ENCODE measurements at places on chromosomes 3 and 15.

- H3K27me3 ChIP-seq = no peaks in the 10 kb centered on the region
- no peak overlapping the region for H3K4me3 ChIP-seq
- H3K4me1 ChIP-seq = no peaks in the 10 kb centered on the region
- H3K27ac ChIP-seq = no peak overlapping the region
- H3K36me3 ChIP-seq = no peaks in the 10 kb centered on the region
These were observed 375.2 kb downstream of the LSAMP start for GRCh38 chr3:116070061-116070460.

DNA sequence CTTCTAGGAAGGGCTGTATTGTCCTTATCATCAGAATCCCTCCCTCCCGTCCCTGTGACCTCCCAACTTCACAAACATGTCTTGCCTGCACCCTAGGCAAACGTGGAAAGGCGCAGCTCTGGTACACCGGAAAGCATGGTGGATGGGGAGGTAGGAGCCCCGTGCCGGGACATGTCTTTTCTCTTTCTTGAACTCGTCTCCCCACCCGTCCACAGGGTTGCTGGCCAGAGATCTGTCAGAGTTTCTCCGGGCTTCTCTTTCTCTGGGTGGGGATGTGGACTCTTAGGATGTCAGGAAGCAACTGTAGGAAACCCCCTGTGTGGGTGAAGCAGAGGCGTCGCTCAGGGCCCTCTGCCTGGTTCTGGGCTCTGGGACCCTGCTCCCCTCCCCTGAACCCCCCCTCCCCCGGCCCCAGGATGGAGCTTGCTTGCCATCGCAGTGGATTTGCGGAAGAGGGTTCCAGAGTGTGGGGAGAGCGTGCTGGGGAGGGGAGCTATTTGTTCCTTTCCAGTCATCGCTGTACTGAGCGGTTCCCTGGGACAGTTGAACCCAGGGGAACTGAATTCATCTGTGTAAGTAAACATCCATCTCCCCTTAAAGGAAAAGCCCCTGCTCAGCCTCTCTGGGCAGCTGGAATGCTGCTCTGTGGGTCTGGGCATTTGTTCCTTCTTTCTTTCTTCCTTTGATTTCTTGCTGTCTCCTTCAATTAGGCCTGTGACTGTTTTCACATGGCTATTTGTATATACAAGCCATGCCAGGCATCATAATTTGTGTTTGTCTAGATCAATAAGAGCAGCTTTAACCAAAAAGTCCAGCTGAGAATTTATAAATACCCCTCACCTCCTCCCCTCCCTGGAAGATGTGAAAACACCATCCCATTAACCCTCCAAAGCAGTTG is 72.8 kb downstream of the SMAD3 start:
- no peaks in the 10 kb centered on the region for H3K27me3 ChIP-seq
- H3K4me3 ChIP-seq = no peak overlapping the region
- H3K27ac ChIP-seq = no peak overlapping the region
- peaks cover 51% of the 10 kb centered on the region for H3K4me1 ChIP-seq
- DNase-seq = no peak

DNA sequence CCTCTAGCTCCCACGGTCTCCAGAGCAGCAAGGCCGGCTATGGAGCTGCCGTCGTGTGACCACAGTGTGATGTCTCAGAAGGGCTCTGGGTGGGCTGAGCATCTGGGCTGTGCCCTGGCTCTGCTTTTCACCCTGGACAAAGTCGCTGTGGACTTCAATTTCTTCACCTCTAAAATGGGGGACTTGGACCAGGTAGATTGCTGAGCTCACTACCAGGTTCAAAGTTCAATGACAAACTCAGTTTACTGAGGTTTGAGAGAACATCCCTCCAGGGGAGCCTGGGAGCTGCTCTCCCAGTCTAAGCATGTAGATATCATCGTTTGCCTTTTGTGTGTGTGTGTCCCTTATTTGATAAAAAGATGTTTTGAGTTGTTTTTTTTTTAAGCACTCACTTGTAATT is 25.1 kb downstream of the RLBP1 start:
- peaks cover 62% of the 10 kb centered on the region for H3K36me3 ChIP-seq
- no peaks in the 10 kb centered on the region for H3K4me1 ChIP-seq
- H3K4me3 ChIP-seq = no peak overlapping the region
- no peaks in the 10 kb centered on the region for H3K27me3 ChIP-seq
- no peak for DNase-seq

DNA sequence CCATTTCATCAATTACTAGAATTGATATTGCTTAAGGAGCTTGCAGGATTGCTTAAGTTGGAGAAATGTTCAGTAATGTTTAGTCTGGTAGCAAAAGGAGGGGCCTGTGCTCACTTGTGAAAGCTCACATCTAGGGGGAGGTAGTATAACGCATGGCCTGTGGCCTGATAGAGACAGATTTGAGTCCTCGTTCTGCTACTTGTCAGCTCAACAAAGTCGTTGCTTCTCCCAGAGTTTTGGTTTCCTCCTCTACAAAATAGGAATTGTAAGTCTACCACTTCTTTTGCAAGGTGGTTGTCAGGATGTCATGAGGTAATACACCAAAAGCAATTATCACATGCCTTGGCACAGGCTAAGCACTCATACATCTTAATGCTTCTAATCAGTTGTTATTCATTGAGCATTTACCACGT is 1.3 kb downstream of the ST3GAL6 start:
- no peak for DNase-seq
- no peak overlapping the region for H3K4me3 ChIP-seq
- H3K36me3 ChIP-seq = no peaks in the 10 kb centered on the region

DNA sequence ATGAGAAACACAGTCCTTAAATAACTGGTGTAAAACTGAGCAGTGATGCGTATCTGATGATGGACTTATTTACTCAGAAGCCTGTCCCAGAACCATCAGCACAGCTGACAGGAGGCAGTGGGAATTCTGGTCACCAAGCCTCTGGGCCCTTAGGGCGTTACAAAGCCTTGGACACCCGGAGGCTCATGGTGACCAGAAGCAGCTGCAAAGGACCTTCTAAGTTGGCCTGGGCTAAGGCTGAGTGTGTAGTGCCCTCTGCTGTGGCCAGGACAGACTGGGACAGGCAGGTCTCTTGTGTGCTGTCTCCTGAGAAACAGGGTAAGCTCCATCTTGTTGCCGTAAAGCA is 168.9 kb downstream of the ATP10A start:
- H3K4me1 ChIP-seq = no peaks in the 10 kb centered on the region
- no peak for DNase-seq
- H3K4me3 ChIP-seq = no peak overlapping the region
- no peak overlapping the region for H3K27ac ChIP-seq
- no peaks in the 10 kb centered on the region for H3K27me3 ChIP-seq

GRCh38 chr15:85477730-85478129 is 97.3 kb downstream of the AKAP13 start:
- H3K27ac ChIP-seq = no peak overlapping the region
- H3K4me3 ChIP-seq = no peak overlapping the region
- H3K36me3 ChIP-seq = no peaks in the 10 kb centered on the region

DNA sequence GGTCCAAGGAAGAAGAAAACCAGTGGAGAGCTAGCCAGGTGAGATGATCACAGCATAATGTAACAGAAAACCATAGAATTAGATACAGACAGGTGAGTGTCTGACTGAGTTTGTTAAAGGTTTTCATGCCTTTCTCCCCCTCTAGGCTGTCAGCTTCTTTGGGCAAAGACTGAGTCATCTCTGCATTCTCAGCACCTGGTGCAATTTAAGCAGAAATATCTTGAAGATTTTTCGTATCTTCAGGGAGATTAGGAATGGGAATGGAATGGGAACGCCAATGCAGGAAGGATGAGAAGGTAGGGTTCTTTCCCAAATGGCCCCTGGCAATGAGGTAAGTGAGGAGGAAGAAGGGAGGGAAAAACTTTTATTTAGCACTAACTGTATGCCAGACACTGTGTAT is 122.0 kb upstream of the SLC7A14 start:
- H3K27ac ChIP-seq = no peak overlapping the region
- H3K4me1 ChIP-seq = no peaks in the 10 kb centered on the region
- DNase-seq = no peak

DNA sequence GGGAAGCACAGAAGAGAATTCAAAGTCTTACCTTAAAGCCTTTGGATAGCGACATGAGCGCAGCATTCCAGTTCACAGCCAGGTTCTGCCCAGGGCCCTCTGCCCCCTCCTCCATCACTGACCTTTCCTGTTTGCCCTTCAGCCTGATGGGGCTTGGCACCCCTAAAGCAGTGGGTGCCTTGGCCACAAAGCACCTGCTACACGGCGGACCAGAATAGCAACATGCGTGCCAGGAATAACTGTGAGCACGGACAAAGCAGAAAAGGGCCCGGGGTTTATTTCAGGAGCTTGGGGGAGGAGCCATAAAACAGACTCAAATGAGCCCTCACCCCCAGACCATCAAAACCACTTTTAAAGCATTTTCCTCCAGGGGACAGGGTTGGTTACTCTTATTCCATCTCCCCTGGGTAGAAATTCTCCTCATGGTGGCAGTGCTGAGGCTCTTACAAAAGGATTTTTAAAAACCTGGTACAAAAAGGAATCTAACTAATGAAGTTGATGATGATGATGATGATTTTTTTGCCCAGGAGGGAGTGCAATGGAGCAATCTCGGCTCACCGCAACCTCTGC is 135.4 kb downstream of the KLF13 start:
- no peak for DNase-seq
- peaks cover 12% of the 10 kb centered on the region for H3K4me1 ChIP-seq
- H3K4me3 ChIP-seq = no peak overlapping the region
- no peak overlapping the region for H3K27ac ChIP-seq
- no peaks in the 10 kb centered on the region for H3K27me3 ChIP-seq

DNA sequence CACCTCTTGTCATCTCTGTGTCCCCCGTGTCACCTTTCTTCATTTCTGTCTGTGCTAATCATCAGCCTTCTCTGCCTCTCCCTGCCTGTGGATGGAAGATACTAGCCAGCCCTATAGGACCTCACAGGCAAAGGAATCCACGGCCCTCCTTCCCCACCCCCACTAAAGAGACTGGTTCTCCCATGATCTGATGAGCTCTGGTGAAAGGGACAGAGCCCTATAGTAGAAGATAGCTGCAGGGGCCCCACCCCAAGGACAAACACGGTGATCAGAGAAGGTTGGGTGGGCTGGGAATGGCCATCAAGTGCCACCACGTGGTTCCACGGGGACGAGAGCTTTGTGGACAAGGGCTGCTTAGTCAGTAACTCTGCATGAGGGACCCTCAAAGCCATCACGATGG is 27.8 kb upstream of the RASA2 start:
- no peak overlapping the region for H3K4me3 ChIP-seq
- no peak for DNase-seq
- H3K36me3 ChIP-seq = no peaks in the 10 kb centered on the region
- H3K27me3 ChIP-seq = no peaks in the 10 kb centered on the region

Data from CD4-positive, CD25-positive, alpha-beta regulatory T cell (primary cell).